ENCODE measurements at places on chromosomes 3 and 15.

DNA sequence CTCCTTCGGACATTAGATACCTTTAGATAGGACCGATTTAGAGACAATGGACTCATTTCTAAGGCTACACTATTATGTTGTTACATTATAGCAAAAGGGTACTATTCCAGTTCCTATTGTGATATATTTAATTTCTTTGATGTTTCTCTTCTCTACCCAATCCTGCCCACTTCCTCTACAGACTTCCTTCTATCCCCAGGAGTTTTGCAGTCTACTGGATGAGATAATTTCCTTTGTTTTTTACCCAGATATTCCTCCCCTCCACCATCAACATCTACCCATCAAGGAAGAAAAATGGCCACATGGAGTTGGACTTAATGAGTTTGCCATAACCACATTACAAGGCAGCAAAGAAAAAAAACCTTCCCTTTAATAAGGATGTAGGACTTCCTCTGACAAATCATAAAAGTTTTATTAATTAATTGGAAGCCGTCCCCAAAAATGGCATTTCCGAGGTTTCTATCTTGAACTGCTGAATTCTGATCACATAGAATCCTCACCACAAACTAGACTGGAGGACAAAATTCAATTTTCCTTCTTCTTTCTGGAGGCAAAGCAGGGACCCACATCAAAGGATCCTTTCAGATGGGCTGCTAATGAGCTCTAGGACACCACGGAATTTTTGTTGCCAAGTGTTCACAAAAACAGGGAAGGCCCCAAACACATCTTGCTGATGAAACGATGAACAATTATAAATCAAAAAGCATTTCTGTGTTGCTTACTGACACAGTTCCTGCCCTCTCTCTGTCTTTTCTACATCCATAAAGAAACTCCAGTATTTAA is 33.4 kb downstream of the FRMD4B start:
- no peak for DNase-seq

DNA sequence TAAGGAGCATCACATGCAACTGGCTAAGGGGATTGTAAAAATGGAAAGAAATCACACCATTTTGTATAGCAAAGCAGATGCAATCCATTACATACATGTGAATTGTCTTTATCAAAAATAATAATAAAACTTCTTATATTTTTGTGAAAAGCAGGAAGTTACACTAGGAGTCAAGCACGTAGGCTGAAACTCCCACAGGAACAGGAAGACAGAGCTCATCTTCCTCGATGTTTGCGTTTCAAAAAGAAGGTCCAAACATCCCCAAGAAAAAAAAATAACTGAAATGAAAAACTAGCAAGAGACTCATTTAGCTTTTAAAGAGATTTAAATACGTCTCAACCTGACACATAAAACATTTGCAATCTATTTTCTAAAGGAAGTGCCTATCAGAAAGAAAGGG is 106.6 kb downstream of the TGFBR2 start:
- DNase-seq: no peak

DNA sequence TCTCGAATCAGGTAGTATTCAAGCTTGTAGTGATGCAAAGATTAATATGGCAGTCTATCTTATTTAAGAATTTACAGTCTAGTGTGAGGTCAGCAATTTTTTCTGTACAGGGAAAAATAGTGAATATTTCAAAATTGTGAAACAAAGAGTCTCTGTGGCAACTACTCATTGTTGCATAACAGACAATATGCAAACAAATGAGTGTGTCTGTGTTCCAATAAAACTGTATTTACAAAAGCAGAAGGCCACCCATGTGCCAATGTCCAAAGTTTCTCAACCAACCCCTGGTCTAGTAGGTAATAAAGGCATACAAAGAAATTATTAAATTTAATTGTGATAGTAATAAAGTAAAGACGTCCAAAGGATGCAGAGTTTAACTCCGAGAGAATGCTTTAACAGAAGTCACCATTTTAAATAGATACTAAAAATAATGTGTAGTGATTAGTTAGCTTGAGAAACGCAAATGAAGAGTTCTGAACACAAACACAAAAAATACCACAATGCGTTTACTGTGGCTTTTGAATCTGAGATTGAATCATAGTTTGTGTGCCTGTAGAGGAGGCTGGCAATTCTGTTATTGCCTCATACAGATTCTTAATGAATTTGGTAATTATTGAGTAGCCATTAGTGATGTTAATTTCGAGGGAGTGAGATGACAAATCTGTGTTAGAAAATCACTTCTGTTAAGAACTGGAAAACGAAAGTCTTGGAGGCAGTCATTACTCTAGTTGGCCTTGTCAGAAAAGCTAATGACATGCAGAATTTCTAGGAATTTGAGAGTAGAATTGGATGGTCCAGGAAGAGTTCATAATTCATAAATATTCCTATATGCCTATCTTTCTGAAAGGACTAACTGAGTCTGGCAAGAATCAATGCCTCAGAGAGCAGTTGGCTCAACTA is 48.7 kb downstream of the CADM2 start:
- DNase-seq: no peak

GRCh38 chr3:47890828-47891612 is 88.1 kb downstream of the DHX30 start:
- no peak for DNase-seq

GRCh38 chr15:101707983-101708382 is 16.3 kb downstream of the TARS3 start:
- no peak for DNase-seq

- no peak for DNase-seq
These were observed 322.7 kb downstream of the FOXP1 start for GRCh38 chr3:71260782-71261181.

DNA sequence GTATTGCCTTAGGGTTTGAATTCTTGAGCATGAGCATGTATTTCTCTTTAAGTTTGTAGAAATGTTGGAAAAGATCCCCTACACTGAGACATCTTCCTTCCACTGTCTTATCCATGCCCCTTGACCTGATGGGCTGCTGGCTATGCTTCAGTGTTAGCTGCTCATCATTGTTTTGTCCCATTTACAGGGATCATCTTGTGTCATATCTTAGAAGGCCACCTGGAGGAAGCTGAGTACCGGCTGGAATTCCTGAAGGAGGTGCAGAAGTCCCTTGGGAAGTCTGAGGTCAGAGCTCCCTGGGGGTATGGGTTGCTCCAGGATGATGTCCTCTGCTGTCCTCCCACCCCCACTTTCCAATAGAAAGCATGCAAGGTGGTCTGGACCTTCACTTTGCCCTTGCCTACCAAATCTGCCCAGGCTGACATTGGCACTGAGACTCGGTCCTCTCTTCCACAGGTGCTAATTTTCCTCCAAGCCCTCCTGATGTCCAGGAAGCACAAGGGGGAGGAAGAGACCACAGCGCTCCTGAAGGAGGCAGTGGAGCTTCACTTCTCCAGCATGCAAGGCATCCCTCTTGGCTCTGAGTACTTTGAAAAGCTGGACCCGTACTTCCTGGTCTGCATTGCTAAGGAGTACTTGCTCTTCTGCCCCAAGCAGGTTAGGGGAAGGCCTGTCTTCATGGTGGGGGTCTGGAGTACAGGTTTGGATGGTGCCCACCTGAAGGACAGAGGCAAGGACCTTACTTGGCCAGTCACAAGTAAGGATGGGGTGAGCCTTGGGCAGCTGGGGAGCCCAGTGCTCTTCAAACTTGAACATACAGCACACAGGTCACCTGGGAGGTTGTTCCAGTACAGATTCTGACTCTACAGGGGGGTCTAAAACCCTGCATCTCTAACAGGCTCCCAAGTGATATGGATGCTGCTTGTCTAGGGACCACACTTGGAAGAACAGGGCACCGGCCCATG is 17.7 kb downstream of the TTC21A start:
- no peak for DNase-seq

DNA sequence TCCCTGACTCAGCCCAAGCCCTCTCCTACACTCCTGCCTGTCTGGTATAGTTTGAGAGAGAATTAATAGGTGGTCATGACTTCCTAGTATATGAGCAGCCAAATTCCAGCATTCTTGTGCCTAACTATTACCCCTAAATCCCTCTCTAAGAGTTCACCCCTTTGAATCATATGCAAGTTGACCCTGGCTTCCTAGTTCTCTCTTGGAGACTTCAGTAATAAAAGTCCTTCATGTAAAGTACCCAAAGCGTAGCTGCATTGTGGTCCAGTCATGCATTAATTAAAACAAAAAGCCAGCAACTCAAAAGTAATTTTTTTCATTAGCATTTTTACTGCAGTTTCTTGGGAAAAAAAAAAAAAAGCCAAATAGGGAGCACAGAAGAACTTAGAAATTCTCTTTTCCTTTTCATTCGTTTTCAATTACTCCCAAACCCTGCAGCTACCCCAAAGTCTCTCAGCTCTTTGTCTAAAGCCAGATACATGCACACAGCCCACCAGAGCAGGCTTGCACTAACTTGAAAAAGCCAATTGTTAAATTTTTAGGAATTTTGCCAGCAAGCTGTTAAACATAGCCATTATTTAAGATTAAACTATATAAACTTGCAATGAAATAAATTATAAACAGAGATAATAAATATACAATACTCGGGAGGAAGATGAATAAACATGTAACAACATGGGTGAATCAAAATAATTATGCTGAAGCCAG is 50.1 kb upstream of the STT3B start:
- no peak for DNase-seq

DNA sequence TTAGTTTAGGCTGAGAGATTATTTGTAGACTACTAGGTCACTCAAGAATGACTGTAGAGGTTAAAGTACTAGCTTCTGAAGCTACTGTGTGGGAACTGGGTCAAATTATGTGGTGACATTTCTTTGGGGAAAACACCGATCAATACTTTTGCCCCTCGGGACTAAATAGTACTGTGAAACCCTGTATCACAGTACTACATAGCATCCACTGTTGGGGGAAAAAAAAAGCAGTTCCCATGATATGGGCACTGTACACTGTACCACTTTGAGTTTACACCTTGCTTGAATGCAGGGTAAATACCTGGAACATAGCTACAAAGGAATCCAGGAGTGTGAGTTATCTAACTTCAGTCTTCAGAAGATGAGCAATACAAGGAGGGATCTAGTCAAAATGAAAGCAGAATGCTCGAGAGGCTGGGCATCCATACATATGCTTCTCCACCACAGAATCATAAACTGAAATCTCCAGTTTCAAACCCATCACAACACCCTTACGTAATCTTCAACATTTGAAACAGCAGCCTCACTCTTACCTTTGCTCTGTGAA is 311.4 kb downstream of the UNC13C start:
- DNase-seq: no peak

DNA sequence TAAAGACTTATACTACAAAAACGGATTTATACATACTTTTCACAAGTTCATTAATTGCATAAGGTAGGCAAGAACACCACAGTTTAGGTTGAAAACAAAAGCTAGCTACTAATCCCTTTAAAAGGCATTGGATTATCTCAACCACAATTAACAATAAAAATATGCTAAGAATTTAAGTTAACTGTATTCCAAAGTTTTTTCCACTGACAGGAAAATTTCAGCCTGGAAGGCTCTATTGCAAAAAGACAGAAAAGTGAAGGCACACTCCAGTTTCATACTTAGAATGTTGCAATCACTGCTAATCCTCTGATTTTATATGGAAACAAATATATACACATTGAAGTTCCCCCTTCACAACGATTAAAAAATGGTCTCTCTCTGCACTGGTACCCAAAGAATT is 71.5 kb downstream of the TJP1 start:
- DNase-seq: no peak

- DNase-seq: no peak
These were observed 78.6 kb downstream of the FHIT start for GRCh38 chr3:61172684-61173083.

GRCh38 chr15:92653836-92654539 is 1.6 kb downstream of the FAM174B start:
- no peak for DNase-seq

GRCh38 chr3:183506674-183507320 is 48.7 kb downstream of the KLHL6 start:
- no peak for DNase-seq

DNA sequence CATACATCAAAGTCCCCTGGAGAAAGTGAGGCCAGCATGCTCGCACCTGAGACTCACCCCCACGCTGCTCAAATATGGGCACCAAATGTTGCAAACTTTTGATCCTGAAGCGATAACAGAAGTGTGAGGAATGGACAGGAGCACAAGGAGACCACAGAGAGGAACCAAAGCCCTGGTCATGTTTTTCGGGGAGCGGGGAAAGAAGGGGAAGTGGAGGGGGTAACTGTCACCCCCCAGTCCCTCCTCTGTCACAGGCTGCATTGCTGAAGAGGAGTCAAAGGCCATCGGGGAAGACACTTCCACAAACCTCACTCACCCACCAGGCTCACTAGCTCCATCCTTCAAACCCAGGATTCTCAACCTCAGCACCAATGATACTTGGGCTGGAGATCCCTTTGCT is 182.4 kb downstream of the UACA start:
- no peak for DNase-seq

DNA sequence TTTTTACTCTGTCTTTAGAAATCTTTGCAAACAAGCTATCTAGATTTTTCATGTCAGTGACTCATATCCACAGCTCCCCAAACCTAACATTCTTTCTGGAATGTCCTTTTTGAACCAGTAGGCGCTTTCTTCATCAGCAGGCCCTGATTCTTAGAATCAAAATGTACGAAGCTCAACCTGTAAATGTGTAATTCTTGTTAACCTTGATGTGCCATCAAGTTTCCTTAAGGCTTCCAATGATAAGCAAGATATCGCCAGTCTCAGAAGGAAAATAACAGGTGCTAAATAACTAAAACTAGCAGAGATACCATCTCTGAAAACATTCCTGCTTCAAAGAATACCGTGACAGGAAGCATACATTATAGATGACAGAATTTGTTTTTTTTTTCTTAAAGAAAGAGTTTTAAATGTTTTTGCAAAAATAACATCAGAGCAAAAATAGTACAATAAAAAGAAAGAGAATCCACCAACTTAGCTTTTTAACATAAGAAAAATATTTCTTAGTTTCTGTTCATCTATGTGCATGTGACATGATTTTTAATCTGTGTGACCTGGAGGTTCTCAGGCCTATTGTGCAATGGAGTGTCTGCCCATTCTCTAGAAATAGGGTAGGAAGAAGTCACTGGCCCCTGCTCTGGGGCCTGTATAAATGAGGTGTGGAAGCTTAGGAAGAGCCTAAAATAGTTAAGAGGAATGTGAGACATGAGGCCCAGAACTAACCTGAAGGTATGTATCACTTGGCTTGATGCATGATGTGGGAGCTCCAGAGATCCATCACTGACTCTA is 14.7 kb upstream of the SECISBP2L start:
- DNase-seq: no peak

DNA sequence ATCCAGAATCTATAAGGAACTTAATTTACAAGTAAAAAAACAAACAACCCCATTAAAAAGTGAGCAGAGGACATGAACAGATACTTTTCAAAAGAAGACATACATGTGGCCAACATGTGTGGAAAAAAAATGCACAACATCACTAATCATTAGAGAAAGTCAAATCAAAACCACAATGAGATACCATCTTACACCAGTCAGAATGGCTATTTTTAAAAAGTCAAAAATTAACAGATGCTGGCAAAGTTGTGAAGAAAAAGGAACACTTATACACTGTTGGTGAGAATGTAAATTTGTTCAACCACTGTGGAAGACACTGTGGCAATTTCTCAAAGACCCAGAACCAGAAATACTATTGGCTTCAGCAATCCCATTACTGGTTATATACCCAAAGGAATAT is 830.0 kb upstream of the ALCAM start:
- DNase-seq: no peak

GRCh38 chr3:64293121-64293520 is 67.9 kb upstream of the PRICKLE2 start:
- no peak for DNase-seq

Data from CD4-positive, alpha-beta T cell treated with Interleukin-6 at 100 ng/mL for 8 hours (primary cell).